ENCODE measurements at places on chromosomes 12 and 14.

GRCh38 chr14:49934646-49935045 lies 41.8 kb downstream of the ARF6 start:
- DNase-seq: no peak

- no peak for DNase-seq
These were observed at the start of gene LRIG3 for GRCh38 chr12:58920102-58920960. Gene LRIG3 (minus strand): TSS chr12:58920504. CDS start chr12:58920235, 269 bp downstream.

DNA sequence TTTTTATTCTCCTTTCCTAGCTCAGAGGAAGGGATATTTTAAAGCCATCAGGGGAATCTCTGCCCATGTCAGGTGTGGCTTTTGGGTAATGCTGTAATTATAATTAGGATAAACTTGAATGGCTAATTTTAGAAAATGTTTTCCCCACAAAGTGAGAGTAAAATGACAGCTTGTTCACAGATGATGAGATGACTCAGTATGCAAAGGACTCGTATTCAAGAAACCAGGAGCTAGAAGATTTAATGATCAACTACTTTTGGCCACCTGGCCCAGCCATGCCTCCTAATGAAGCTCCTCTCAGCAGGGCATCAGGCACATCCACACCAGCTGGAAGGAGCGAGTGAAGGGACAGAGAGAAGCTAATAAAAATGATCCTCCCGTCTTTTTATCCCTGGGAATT lies 29.0 kb upstream of the PLEKHG7 start:
- DNase-seq: no peak

- DNase-seq: no peak
These were observed 1.3 kb upstream of the MAP3K9 start for GRCh38 chr14:70810621-70811020.

- DNase-seq: no peak
These were observed 22.9 kb upstream of the CCND2 start for GRCh38 chr12:4250691-4251090.

DNA sequence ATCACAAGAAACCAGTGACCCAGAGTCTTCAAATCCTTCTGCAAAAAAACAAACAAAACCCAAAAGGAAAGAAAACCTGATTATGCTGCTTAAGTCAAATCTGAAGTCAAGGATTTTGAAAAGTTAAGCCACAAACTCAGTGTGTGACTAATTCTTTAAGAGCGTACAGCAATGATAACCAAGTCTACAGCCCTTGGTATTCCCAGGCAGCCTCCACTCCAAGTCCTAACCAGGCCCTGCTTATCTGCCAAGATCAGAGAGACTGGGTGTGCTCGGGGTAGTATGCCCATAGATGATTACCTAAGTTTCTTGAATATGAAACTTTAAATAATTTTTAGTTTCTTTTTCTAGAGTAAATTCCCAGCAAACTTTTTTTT lies 13.1 kb downstream of the PGAM5 start:
- no peak for DNase-seq

DNA sequence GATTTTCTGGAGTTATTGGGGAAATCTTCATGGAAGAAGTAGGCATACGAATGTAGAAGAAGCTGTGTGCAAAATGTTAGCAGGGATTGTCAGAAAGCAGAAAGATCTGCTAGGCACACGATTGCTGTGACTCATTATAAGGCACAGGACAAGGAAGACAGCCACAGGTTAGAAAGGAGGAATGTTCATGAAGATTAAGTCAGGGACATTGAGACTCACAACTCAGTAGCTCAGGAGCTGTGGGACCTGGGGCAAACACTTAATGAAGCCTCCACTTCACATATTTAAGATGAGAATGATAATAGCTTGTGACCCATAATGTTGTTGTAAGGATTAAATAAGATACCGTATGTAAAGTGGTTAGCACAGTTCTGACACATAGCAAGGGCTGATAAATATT lies 26.6 kb upstream of the RTRAF start:
- DNase-seq: no peak

- no peak for DNase-seq
These were observed 290.2 kb upstream of the FLRT2 start for GRCh38 chr14:85239791-85240190.

- DNase-seq: no peak
These were observed 45.6 kb downstream of the PITPNM2 start for GRCh38 chr12:123105211-123105826.

DNA sequence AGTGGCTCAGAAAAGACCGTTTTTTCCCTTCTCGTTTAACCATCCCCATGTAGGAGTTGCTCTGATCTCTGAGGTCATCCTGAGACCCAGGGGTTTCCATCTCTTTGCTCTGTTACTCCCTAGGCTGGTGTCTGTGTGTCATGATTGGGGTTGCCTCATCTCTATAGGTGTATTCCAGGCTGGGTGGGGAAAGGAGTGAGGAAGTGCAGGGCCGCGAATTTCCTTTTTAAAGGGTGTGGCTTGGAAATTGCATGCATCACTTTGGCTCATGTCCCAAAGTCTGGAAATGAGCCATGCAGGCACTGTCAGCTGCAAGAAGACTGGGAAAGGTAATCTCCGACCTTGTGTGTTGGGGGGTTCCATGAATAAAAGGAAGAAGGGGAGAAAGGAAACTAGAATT lies 201.9 kb downstream of the AACS start:
- DNase-seq: no peak

DNA sequence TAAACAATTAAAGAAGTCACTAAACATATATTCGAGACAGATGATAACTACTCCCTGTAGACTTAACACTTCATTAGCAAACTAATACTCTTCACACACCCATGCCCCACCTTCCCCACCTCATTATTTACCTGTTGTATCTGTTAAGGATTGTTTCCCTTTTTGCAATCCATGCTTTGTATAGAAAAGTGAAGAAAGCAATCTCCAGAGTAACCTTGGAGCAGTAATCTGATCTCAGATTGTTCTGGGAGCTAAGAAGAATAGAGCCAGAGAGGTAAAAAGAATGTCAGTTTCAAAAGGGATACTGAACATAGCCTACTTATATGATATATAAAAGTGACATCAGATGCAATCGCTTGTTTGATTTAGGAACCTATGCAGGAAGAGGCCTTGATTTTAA lies 37.4 kb downstream of the PLEKHA5 start:
- DNase-seq: no peak

GRCh38 chr12:18045446-18045992 lies 44.5 kb downstream of the RERGL start:
- no peak for DNase-seq

- no peak for DNase-seq
These were observed 19.6 kb downstream of the SOX5 start for GRCh38 chr12:23929906-23930305.

- DNase-seq: no peak
These were observed 466.5 kb upstream of the ATXN7L3B start for GRCh38 chr12:74071182-74071581.

DNA sequence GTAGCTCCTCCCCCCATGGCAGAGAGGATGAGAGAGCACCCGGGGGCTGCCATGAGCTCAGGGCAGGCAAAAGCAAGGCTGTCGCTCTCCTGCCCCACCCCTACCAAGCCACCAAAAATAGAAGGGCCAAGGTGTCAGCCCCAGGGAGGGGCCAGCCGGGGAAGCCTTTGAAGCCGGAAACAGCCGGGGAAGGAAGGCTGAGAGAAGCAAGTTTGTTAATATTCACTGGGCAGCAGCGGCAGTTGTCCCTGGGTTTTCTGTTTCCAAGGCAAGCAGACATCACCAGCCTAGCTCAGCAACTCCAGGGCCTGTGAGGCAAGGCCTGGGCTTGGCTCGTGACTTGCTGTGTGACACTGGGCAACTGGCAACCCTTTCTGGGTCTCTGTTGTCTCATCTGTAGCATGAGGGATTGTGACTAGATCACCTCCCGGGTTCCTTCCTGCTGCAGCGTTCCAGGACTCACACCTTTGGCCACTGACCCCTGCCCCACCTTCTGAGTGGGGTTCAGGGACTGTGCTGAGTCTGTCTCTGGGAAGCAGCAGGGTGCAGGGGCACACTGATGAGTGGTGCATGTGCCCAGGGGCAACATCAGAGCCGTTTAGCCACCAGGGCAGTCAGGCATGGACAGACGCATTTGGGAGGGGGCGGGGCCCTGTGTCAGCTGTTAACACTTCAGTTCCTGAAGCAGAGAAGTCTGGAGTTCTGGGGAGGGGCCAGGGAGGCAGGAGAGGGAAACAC lies 24.3 kb downstream of the SYNDIG1L start:
- DNase-seq: no peak

DNA sequence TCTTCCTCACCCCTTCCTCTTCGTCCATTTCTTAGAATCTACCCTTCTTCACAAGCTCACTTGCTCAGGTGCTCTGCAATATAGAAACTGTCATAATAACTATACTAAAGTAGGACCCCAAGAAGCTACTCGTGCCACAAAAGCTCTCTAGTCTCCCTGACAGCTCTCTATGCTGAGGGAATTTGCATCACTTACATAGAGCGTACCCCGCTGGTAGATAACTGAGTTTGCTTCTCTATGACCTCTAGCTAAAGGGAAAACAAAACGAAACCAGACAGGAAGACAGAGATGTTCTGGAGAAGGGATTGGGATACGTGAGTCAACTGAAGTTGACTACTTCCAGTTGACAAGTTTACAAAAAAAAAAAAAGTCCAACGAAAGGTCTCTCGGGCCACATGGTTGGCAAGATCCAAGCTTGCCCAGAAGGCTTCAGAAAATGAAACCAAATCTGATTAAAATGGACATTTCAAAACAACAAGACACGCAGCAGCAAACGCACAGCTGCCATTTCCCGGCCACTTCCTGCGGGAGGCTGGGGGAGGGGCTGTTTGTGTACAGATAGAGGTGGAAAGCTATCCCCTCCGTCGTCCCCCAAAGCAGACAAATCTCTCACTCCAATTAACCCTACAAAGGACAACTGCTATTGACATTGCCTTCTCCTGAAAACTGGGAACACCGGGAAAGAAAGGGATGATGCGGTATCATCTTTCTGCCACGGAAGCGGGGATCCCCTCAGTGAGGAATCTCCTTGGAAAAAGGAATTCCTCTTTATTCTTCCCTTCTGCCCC lies 1.3 kb downstream of the BAZ2A start:
- peak; percentile 43 for DNase-seq

DNA sequence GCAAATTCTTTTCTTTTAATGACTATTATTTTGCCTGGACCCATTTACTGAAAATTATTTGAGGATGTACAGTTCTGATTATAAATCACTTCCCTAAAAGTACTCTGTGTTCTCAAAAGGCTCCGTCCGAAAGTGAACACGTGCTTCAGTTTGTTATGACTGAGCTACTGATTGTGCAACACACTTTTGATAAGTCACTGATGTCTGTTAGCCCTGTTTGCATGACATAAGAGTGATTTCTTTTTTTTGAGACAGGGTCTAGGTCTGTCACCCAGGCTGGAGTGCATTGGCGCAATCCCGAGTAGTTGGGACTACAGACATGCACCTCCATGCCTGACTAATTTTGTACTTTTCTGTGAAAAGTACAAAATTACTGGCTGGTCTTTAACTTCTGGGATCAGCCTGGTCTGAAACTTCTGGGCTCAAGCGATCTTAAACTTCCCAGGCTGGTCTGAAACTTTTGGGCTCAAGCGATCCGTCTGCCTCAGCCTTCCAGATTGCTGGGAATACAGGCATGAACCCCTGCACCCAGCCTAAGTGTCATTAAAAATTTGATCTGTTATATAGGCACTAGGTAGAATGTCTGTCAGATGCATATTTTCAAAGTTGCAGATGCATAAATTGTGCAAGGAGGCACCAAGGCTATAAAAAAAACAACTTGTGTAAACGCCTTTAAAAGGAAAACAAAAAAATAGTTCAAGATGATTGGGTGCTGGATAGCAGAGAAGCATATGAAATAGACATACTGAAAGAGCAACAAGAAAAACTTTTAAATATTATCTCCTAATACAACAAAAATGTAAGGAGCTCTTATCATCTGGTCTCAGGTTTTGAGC lies 111.5 kb downstream of the SRGAP1 start:
- DNase-seq: no peak

- DNase-seq: no peak
These were observed 24.2 kb upstream of the RHOJ start for GRCh38 chr14:63180011-63180410.

DNA sequence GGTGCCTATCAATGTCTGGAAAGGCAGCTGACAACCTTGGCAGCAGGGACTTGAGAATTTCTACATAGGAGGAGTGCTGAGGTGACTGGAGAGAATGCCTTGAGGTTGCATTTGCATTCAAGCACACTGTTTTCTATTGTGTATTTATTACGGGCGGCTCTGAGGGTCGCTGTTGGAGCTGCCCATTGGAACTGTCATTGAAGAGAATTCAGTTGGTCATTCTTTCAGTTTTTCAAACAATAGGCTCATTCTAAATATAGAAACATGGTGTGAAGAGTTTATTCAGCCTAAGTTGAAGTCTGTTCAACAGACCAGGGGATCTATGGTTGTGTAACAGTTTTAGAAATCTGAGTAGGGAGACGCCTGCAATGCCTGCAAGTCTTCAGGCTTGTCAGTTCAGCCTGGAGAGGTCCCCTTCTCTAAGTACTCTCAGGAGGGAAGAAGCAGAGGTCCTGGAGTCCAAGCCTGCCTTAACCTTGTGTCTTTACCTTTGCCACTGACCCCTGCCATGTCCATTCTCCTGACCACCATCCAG lies 9.8 kb upstream of the ABHD12B start:
- no peak for DNase-seq

DNA sequence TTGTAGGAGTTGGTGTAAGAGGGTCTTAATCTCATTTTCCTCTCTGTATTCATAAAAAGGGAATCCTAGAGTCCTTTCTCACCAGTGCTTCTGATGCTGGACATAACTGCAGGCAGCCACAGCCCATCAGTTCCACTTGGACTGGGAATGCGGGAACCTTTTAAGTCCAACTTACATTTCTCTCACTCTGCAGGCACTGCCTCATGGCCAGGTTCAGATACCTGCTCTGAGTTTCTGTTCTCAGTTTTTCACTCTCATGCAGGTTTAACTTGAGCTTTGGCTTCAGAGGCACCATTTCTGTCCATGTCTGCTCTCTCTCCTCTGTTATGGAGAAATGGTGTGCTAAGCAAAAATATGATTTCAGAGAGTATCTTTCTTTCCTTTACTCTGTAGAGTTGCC lies 4.2 kb downstream of the ACVR1B start:
- no peak for DNase-seq

GRCh38 chr12:54028314-54029201 lies at the start of gene HOXC6:
Gene HOXC6 (plus strand): TSS chr12:54028440. CDS start chr12:54028522, 82 bp downstream.
- no peak for DNase-seq

DNA sequence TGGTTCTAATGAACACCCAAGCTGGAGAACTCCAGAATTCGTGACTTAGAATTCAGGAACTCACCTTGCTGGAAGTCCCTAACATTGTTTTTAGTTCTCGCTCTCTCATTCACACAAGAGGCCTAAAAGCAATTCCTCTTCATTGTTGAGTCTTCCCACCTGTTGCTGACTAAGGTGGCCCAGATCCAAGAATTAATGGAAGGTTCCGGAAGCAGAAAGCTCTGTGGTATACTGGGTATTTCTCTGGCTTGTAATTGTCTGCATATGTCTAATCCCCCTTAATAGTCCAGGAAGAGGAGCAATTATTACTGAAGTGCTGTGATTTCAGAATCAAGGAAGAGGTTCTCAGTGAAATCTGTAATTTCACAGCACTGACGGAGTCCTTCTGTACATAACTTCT lies 31.4 kb downstream of the TMEM233 start:
- DNase-seq: no peak

DNA sequence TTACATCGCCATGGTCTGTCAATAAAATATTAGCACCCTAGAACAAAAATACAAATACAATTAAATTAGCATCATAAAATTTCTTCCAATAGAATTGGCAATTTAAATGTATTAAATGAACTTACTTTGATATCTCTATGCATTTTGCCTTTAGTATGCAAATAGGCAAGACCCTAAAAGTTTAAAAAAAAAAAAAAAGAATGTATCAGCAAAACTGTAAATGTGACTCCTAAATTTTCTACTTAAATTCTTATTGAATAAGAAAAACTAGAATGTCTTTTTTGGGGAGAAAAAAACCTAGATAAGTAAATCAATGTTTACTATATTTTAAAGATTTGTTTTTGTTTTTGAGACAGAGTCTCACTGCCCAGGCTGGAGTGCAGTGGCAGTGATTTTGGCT lies 56.2 kb downstream of the MAP4K5 start:
- no peak for DNase-seq

All from Kasumi-1 (cell line).